Stimulated activated CD8-positive, alpha-beta memory T cell treated with anti-CD3 and anti-CD28 coated beads, Interleukin-4, amount 100 ng/mL, for 4 hours (primary cell): ENCODE measurements at places on chromosomes 3 and 15.

GRCh38 chr15:44603126-44603525, 60.3 kb downstream of the SPG11 start:
- DNase-seq = no peak

GRCh38 chr3:104673981-104674380, 692.7 kb upstream of the ALCAM start:
- DNase-seq = no peak

- DNase-seq = no peak
These were observed 60.6 kb upstream of the XCR1 start for GRCh38 chr3:46087871-46088270.

GRCh38 chr3:5195605-5196004, 8.1 kb downstream of the EDEM1 start:
- DNase-seq = no peak

DNA sequence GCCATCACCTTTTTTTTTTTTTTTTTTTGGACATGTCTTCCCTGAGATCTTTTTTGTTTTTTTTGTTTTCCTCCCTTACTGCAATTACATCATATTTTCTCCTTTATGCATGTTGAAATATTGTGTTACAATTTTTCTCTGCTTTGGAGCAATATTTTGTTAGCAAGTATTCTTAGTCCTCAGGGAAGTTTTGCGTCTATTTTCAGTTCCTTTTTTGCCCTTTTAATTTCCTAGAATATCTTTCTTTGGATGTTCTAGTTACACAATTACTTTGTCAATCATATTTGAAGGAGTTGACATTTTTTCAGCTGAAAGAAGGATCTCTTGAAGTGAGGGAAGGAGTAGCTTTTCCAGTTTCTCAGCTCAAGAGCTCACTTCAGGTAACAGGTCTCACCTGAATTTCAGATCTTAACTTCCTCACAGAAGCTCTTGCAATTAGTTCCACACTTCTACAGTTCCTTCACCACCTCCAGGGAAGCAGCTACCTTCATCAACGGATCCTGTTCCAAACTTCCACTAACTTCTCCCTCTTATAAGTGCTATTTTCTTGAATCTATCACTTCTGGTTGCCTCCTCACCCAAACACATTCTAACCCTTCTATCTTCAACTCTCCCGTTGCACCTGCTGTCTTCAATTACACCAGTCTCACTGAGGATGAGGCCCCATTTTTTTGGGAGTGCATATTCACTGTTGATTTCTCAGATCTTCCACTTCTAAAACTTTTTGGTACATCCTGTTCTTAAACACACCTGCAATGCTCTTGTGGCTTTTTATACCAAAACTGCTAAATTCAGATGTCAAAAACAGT, 57.8 kb upstream of the CPOX start:
- DNase-seq = no peak

- DNase-seq = no peak
These were observed 42.5 kb upstream of the DYNC1LI1 start for GRCh38 chr3:32613183-32613582.

- DNase-seq = no peak
These were observed 66.0 kb upstream of the CMSS1 start for GRCh38 chr3:99751649-99752048.

GRCh38 chr3:38829404-38829803, 13.4 kb upstream of the SCN10A start:
- DNase-seq = no peak

- DNase-seq = no peak
These were observed 11.6 kb downstream of the WWTR1 start for GRCh38 chr3:149646181-149646766.

- no peak for DNase-seq
These were observed 217.4 kb upstream of the EOMES start for GRCh38 chr3:27939521-27939920.

DNA sequence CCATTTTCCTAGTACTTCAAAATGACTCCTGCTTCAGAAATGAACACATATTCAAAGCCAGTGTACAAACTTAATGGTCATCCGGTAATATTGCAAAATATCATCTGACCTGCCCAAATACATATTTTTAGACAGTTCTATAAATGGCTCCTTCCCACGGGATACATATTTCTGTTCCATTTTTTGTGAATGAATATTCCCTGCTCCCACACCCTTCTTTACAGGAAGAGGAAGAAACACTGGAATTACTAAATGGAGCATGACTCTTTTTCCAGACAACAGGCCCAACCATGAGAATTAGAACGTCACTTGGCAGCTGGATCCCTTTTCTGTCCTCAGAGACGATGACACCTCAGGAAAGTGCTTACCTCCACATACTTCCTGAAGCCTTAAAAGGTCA, 38.0 kb upstream of the CBLB start:
- DNase-seq = no peak

DNA sequence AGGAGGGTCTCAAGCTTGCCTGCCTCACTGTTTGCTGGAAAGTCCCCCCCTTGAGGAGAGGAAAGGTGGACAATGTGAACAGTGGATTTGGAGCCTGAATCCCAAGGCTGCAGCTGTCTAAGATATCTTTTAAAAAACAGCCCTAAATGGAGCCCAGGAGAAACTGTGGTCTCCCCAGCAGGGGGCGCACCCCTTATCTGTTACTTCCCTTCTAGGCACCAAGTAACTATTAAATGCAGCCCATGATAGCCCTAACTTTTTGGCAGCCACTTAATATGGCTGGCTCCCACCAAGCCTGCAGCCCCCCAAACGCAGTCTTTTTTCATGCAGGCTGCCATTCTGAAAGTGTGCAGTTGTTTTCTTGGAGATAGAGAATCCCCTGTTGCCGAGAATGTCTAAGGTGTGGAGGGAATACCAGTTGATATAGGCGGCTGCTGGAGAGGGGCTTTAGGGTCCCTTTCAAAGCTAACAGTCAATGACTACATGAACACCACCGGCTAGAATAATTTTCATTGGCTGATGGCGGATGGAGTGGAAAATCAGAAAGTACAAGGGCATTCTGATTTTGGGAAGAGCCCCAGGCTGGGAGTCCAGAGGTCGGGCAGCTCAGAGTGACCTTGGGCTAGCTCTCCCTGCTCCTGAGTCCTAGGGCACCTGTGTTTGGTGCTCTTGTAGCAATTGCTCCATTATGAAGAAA, 1.3 kb downstream of the RHCG start:
- DNase-seq = no peak

DNA sequence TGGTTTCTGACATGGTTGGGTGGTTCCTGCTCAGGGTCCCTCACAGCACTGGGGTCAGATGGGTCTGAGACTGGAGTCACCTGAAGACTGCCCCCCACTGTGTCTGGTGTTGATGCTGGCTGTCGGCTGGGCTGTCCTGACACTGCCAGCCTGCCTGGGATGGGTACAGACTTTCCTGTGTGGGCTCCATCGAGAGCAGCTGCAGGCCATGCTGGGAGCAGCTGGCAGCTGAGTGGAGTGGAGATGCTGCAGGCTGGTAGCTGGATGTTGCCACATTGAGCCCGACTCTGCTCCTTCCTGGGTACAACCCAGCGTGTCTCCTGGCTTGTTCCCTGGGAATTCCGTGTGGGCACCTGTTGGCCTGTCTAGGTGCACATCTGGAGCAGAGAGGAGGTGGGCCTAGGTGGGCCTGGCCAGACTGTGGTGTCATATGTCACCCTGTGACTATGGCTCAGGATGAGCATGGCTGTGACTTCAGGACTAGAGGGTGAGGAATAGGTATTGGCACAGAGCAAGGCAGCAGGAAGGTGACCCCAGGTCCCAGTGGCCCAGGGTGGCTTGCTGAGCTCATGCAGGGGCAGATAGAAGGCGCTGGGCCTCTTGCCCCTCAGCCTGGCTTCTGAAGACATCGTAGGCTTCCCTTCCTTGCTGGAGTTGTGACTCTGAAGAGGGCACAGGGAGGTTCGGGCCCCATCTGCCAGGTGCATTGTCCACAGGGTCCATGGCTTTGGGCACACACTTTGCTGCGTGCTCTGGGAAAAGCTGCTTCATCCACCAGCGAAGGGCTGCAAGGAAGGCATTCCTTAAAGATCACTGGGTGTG, 40.0 kb upstream of the PRR23E start:
- DNase-seq = no peak

GRCh38 chr3:11300970-11301369, 28.8 kb downstream of the ATG7 start:
- DNase-seq = no peak

DNA sequence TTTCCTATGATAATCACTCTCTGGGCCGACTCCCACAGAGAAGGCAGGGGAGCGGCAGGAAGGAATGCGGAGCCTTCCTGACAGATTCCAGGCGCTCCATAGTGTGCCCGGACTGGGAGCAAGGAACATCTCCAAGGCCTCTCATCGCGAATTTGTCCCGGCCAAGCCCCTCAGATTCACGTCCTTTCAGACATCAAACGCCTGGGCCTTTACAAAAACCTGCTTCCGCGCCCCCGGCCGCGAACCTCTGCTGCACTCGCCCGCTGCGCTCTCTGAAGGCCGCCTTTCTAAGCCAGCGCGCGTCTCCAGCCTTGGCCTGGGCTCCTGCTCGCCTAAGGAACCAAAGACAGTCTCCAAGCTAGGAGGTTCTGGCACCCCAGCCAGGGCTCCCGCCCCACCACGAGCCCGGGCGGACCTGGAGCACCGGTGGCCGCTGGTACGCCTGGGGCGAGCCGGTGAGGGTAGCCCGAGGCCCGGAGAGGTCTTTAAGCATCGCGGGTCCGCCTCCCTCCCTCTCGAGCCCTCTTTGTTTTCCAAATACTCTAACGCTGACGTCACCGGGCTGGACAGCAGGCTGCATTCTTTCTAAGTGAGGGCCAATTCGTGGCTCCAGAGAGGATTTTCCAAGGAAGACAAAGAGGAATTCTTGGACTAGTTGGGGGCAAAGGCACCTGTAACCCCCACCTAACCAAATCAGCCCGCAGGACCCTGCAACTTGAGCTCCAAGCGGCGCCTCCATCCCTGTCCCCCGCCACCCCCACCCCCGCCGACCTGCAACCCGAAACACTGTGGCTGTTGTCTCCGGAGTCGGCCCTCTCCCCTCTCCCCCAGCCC, 759 bp downstream of the AMOTL2 start:
- DNase-seq = no peak

- DNase-seq = no peak
These were observed 185.9 kb downstream of the MEGF11 start for GRCh38 chr15:66067687-66068086.

DNA sequence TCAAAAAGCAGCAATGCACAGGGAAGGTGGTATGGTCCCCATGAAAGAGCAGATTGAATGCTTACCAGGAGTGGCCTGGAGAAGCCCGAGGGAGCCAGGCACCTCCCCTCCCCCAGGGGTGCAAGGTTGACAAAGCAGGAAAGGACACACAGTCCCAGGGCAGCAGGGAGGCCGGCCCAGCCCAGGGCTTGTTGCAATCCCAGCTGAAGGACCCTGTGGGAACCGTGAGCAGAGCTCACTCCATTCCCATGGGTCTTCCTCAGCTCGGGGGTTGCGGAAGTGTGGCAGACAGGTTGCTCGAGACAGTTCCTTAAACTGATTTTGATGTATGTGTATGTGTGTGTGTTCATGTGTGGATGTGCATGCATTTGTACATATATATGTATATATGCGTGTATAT, 15.8 kb downstream of the UROC1 start:
- no peak for DNase-seq

GRCh38 chr3:37554364-37554763, 307.3 kb upstream of the CTDSPL start:
- no peak for DNase-seq

GRCh38 chr3:48387634-48388033, 15.6 kb downstream of the FBXW12 start:
- DNase-seq = no peak

- DNase-seq = no peak
These were observed 531.2 kb upstream of the SEMA6D start for GRCh38 chr15:47186075-47186474.

- no peak for DNase-seq
These were observed 156.9 kb downstream of the B3GALNT1 start for GRCh38 chr3:160948273-160948672.

DNA sequence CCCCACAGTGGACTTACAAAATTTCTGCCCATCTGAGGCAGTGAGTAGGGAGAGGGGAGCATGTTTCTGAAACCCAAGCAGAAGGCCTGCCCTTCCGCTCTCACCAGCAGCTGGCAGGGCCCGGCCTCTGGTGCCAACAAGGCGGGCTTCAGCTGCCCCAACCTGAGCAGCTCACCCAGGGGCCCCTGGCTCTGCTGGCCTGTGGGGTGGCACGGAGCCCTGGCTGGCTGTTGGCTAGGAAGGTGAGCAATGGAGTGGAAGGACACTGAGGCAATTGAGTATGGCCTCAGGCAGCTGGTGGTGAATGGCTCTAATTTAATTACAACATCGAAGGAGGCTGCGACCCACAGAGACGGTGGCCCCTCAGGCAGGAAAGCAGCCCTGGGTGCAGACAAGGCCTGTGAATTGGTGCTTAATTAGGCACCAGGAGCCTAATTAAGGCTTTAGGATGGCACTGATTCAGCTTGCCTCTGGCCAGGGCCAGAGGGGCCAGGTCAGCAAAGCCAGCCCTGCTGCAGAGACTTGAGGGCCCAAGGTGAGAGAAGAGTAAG, 60.9 kb downstream of the ST8SIA2 start:
- no peak for DNase-seq

DNA sequence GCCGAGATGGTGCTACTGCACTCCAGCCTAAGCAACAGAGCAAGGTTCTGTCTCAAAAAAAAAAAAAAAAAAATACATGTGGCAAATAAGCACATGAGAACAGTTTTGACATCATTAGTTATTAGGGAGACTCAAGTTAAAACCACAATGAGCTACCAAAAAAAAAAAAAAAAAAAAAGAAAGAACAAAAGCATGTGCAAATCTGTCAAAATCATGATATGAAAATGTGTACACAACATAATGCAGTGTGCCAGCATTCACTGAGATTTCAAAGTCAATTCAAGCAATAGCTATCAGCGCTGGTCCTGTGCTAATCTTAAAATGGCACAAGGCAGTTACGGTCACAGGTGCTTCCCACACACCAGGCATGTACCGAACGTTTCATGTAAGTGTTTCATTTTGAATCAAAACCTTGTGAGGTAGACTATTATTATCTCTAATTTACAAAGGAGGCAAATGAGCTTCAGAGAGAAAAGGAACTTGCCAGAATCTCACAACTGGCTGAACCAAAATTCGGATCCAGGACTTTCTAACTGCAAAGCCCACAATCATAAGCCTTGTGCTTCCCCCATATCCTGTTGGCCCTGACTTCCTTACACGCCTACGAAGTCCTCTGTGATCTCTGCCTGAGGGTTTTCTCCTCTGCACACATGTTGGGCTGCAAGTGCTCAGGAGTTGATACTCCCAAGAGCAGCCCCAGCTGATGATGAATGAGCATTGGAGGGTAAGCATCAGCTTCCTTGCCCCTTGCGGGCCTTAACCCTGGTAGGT, 200.1 kb upstream of the PROK2 start:
- DNase-seq = no peak

- DNase-seq = no peak
These were observed 26.8 kb downstream of the GALK2 start for GRCh38 chr15:49196856-49197255.

- no peak for DNase-seq
These were observed 673 bp upstream of the HCLS1 start for GRCh38 chr3:121661376-121661775.

DNA sequence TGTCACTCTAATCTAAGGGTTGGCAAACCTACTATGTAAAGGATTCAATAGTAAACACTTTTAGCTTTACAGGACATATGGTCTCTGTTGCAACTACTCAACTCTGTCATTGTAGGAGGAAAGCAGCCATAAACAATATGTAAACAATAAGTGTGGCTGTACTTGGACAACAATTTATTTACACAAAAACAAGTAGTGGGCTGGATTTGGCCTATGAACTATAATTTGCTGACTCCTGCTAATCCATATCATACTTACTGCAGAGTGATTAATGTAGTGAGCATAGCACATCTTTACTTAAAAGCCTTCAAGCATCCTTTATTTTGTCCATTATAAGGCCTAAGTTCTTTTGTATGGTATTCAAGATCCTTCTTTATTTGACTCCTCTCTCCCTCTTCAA, 441.9 kb downstream of the ZIC1 start:
- no peak for DNase-seq
